NCI-H2081 treated with DMSO at 0.1 percent for 48 hours (cell line): ENCODE measurements at places on chromosomes 2 and 18.

DNA sequence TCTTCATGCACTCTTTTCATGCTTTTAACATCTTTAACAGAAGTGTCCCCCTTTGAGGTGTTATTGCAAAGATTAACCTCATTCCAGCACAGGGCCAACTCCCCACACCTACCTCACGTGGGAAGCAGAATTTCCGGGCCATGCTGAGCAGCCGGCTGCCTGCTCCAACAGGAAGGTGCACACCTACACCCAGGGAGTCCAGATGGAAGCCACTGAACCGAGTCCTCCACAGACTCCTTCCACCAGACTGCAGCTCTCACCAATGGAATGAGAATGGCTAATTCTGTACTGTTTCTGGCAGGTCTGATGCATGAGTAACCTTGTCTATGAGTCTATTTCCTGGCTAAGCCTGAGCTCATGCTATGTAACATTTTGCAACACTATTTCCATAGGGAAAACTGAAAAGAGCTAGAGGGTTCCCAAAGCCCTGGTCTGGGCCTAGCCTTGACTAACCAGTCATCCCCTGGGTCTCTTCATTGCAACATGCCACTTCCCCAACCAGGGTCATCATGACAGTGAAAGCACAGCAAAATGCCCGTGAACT, 11.0 kb downstream of the ERFE start:
- no peak for DNase-seq

GRCh38 chr18:32893915-32894314, 121.1 kb upstream of the KLHL14 start:
- DNase-seq: no peak

DNA sequence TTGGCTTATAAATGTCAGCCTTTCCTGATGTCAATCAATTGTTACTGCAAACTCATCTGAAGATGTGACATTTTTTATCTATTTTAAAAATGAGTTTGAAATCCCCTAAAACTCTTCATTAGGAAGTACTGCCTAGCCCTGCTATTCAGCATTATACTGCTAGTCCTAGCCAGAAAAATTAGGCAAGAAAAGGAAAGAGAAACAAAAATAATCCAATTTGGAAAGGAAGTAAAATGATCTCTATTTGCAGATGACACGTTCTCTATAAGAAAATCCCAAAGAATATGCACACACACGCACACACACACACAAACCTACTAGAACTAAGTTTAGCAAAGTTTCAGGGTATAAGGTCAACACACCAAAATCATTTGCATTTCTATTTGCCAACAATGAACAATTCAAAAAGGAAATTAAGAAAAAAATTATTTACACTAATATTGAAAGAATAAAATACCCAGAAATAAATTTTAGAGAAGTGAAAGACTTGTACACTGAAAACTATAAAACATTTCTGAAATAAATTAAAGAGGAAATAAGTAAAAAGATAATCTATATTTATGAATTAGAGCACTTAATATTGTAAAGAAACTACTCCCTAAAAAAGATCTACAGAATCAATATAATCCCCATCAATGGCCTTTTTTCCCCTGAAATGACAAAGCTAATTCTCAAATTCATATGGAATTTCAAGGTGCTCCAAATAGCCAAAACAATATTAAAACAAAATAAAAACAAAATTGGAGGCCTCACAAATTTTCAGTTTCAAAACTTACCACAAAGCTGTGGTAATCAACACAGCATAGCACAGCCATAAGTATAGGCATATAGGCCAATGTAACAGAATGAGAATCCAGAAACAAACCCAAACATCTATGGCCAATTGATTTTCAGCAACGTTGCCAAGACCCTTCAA, 433.7 kb upstream of the TRIB2 start:
- DNase-seq: no peak

- no peak for DNase-seq
Measured at GRCh38 chr2:127326289-127326945, 32.5 kb upstream of the ERCC3 start.

GRCh38 chr18:40485318-40485717, 1469.7 kb upstream of the PIK3C3 start:
- DNase-seq: no peak
